ENCODE measurements at places on chromosomes 3 and 15. TPM values are rescaled to one million over a fixed set of nuclear protein-coding genes. Genes with fewer than 3 reads are reported as not detected.

KCNMB3 gene
- 0.72 TPM for total RNA-seq

PRSS50 gene
- not detected for total RNA-seq

ERC2 gene
- total RNA-seq = 0.18 TPM

ZKSCAN7 gene
- total RNA-seq = 4.7 TPM

OSBPL10 gene
- total RNA-seq = 9.5 TPM

DLEC1 gene
- not detected for total RNA-seq

MCF2L2 gene
- total RNA-seq = under 0.01 TPM

CTXN2 gene
- not detected for total RNA-seq

GRM7 gene
- total RNA-seq = not detected

AMT gene
- total RNA-seq = 0.36 TPM

GNAT1 gene
- total RNA-seq = not detected

DAPK2 gene
- total RNA-seq = 0.36 TPM

BOC gene
- total RNA-seq = 5.3 TPM

XCR1 gene
- not detected for total RNA-seq

DUOXA1 gene
- not detected for total RNA-seq

GRAMD2A gene
- total RNA-seq = under 0.01 TPM

SERPINI2 gene
- total RNA-seq = not detected

MAGI1 gene
- 26.4 TPM for total RNA-seq

TRAIP gene
- total RNA-seq = 6.3 TPM

ENTPD3 gene
- total RNA-seq = not detected

APOD gene
- not detected for total RNA-seq

JAGN1 gene
- 40.5 TPM for total RNA-seq

SLC15A2 gene
- 0.18 TPM for total RNA-seq

MEIS2 gene
- 50.3 TPM for total RNA-seq

MNS1 gene
- 0.36 TPM for total RNA-seq

GP5 gene
- under 0.01 TPM for total RNA-seq

GP9 gene
- total RNA-seq = not detected

All from IMR-90 (cell line).